ENCODE measurements at places on chromosomes 13 and 19.
A peak's percentile ranks its signal among the peaks of the same experiment; 100 is the strongest.

DNA sequence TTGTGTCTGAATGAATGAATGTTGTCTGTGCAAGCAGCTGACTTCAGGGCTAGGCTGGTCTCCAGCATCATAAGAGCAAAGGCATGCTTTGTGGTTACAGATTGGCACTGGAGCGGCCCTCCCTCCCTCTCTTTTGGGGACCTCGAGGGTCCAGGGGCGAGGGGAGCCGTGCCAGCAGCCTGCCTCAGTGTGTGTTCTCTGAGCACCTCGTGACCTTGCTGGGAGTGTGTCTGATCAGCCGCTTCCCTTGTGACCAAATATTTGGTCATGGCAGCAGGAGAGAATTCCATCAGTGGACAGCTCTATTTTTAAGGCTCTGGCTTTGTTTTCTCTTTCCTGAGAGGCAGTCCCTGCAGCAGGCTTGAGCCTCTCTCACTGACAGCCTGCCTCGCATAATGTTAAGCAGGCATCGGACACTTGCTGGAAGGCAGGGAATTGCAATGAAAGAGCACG lies 329.7 kb downstream of the UQCRFS1 start:
- ATAC-seq, result no peak

- no peak for ATAC-seq
These were observed 17.2 kb upstream of the JUND start for GRCh38 chr19:18298601-18299000.

DNA sequence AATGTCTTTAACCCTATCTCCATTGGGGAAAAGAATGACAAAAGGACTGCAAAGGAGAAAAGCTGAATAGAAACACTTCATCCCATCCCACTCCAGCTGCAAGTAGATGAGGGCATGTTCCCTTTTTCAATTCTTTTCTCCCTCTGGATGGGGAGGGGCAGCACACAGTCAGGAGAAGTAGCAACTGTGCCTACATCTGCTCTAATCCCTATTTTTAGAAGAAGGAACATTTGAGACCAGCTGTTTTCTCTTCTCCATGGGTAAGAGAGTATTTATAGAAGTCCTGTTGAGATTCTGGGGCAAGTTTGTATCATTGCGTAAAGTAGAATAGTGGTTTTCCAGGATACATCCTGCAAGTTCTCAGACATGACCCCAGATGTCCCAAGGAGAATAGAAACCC lies 9.3 kb upstream of the GTF3A start:
- ATAC-seq, result no peak

GRCh38 chr19:932648-933552 lies 7.1 kb downstream of the ARID3A start:
- ATAC-seq, result peak; percentile 27

GRCh38 chr19:53991224-53992113 lies at the start of gene CACNG6:
Gene CACNG6 (plus strand): TSS chr19:53991637. CDS start chr19:53992878, 1,241 bp downstream.
- ATAC-seq, result no peak

DNA sequence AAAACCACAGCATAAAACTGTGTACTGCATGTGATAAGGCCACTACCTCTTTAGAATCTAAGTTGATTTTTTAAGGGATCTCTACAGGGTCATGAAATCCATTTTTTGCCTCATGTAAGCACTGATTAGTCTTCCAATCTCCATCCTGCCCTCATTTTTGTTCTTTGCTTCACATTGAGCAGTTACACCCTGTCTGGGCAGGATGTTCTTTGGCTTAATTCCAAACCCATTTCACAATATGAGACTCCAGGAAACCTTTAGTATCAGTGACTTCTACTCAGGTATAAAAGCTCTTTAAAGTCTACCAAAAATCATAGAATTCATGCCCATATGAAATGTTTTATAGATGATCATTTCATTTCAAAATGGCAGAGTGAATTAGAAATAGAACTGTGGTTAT lies 592.6 kb downstream of the TBC1D4 start:
- no peak for ATAC-seq

- ATAC-seq, result no peak
These were observed 108.4 kb upstream of the CLDN10 start for GRCh38 chr13:95444006-95444730.

Measured in esophagus mucosa (tissue), 1 donor.